Testis (tissue), 5 donors: ENCODE measurements at places on chromosomes 5 and 9. TPM values are rescaled to one million over a fixed set of nuclear protein-coding genes. Genes with fewer than 3 reads are reported as not detected.

The IL3 gene
- total RNA-seq, result not detected

The NR6A1 gene
- 92.1 TPM for total RNA-seq

The SPINK6 gene
- not detected for total RNA-seq

The LCN2 gene
- total RNA-seq, result not detected

The PCDHB8 gene
- 4.3 TPM for total RNA-seq

The PLAC8L1 gene
- total RNA-seq, result 4.4 TPM

The HSD17B3 gene
- total RNA-seq, result 104 TPM

The MARVELD2 gene
- 6.9 TPM for total RNA-seq

The OBP2B gene
- 53.0 TPM for total RNA-seq
